ENCODE measurements at places on chromosomes 1 and 21.

DNA sequence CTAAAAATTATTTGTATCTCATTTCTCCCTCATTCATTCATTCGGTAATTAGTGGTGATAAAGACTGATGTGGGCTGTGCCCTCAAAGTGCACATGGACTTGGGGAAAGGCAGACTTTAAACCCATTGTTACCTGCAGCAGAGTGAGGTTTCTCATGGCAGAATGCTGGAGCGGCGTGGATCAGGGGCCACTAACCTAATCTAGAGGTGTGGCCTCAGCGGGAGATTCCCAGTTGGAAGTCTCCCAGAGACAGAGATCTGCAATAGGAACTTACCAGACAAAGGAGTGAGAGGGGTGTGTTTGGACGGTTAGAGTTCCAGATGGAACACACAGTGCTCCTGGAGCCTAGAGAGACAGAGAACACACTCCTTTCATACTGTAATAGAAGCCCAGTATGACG lies 73.5 kb downstream of the VPS26C start:
- no peak for DNase-seq

DNA sequence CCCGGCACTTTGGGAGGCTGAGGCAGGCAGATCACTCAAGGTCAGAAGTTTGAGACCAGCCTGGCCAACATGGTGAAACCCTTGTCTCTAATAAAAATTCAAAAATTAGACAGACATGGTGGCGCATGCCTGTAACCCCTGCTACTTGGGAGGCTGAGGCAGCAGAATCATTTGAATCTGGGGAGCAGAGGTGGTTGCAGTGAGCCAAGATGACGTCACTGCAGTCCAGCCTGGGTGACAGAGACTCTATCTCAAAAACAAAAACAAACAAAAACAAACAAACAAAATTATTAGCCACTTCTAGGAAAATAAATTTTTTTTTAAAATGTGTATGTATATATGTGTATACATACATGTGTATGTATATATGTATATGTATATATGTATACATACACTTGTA lies 320.3 kb upstream of the ADGRL4 start:
- DNase-seq: no peak

- no peak for DNase-seq
These were observed 370.0 kb upstream of the C1orf174 start for GRCh38 chr1:4269952-4270570.

DNA sequence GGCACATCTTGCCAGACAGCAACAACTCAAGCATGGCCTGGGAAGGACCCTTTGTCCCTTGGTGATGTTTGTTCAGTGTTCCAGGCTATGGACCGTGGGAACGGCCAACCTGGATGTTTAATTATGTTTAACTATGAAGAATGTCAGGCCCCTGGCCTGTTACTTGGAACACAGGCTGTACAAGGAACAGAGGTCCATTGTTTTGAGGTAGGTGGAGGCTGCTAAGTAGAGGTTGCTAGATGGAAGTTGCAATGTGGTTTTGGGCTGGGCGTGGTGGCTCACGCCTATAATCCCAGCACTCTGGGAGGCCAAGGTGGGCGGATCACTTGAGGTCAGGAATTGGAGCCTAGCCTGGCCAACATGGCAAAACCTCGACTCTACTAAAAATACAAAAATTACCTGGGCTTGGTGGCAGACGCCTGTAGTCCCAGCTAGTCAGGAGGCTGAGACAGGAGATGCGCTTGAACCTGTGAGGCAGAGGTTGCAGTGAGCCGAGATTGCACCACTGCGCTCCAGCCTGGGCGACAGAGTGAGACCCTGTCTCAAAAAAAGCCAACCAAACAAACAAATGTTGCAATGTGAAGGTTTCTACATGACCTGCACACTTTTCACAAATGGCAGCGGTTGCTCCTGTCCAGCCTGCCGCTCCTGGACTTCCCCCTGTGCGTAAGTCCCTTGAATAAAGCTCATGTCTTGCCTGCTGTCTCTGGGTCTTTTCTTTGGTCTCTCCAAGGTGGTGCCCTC lies 2.5 kb upstream of the LEFTY1 start:
- no peak for DNase-seq

GRCh38 chr1:18927654-18928272 lies 25.4 kb upstream of the ALDH4A1 start:
- peak; percentile 93 for DNase-seq

DNA sequence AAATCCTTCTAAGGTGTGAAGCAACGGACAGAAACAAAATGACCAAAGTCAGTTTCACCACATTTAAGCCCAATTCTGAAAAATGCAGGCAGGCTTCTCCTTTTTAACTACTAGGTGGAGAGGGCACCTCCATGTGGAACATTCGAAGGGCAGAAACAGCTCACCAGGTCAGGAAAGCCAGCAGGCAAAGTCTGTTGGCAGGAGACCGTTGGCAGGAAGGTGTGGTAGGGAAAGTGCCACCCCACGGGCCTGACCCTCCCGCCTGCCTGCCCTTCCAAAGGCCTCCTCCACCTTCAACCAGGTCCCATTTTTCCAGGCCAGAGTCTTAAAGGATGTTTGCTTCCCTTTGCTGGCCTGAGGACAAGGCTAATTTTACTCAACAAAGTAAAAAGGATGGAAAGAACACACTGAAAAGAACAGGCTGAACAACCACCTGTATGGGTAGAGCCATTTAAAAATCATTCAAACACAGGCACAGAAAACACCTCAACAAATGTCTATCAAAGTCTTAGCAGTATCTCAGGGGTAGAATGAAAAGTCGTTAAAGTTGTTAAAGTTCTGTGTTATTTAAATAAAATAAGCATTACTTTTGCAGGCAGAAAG lies 26.4 kb downstream of the CAPZB start:
- DNase-seq: no peak

DNA sequence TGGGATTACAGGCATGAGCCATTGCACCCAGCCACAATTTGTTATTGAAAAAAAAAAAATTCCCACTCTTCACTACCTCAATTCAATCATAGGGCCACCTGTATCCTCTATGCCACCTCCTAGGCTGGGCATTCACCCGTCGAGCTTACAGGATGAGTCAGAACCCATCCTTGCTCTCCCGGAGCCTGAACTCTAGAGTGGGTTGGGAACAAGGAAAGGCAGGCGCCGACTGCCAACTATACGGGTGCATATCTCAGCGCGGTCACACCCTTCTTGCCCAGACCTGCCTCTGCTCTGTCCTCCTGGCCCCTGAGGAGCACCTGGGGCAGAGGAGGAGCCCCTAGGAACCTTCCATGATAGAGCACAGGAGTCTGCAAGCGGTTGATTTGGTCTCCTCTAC lies 21.4 kb upstream of the LBR start:
- DNase-seq: no peak

DNA sequence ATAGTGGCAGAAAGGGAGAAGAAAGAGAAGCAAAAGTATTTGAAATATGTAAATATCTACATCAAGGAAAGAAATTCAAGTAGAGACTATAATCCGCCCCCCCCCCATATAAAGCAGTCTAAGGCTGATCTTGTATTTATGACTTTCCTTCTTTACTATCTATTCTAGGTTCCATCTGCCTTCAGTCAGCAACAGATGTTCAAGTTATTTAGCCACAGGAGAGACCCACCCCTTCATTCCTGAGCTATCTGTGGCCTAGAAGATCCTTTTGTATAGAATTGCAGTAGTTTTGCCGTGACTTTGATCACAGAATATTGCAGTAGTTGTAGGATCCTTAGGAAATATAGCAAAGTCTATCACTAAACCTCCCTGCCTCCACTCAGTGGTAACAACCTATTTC lies 10.7 kb upstream of the BSDC1 start:
- DNase-seq: no peak

GRCh38 chr1:231216498-231216897 lies 24.5 kb upstream of the GNPAT start:
- no peak for DNase-seq

- DNase-seq: peak; percentile 84
These were observed 11.9 kb upstream of the EDN2 start for GRCh38 chr1:41496080-41497055.

DNA sequence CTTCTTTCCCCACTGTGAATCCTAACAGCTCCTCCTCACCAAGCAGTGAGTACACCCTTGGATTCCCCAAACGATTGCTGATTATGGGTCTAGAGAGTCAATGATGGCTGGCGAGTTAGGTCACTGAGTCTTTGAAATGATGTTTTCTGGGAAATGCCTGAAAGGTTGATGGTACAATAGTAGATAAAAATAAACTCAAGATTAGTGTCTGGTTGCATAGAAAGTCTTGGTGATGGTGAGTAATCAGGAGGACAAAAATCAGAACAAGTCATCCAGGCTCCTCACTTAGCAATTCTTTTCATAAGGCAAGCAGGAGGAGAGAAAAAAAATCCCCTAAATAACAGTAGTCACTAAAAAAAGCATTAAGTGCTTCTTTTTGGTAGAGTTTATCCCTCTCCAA lies 22.6 kb downstream of the HLX start:
- DNase-seq: no peak

DNA sequence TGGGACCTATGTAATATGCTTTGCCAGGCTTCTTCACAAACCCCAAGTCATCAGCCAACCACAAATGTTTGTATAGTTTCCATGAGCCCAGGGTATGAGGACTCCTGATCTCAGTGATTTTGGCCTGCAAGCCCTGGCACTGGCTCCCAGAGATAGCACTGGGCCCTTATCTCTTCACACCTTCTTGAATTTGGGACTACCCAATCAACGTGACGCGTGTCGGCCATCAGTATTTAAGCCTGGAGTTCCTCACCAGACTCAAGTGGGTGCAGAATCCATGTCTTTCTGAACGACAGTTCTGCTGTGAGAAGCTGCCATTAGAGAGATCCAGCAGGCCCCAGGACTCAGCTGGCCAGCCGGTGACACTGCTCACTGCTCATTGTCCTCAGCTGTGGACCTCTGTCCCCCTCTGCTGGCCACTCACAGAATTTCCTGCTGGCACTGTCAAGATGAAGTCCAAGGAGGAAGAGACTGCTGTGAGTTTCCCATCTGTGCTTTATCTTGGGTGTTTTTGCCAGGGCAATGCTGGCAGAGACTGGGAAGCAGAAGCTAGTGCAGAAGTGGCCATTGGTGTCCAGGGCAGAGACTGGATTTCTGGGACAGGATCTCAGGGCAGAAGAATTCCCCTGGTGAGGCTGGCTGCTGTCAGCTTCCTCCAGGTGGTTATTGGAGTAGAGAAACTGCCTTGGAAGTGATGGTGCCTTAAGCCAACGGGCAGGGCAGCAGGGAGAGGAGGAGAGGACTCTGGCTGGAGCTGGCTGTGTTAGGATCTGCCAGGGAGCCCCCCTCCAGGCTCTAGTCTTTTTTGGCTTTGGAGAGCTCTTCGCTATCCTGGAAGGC lies 28.4 kb downstream of the TMCC2 start:
- DNase-seq: peak; percentile 85

Data from NB4 (cell line).